ENCODE measurements at places on chromosomes 6 and 20. TPM values are rescaled to one million over a fixed set of nuclear protein-coding genes. Genes with fewer than 3 reads are reported as not detected.
A peak's percentile ranks its signal among the peaks of the same experiment; 100 is the strongest.

The RAB44 gene
- total RNA-seq, result 0.77 TPM

The MBOAT1 gene
- total RNA-seq, result 25.9 TPM

The TMEM30A gene
- total RNA-seq, result 43.6 TPM

The SLC4A11 gene
- 0.37 TPM for total RNA-seq

The BANF2 gene
- total RNA-seq, result not detected

The RAB32 gene
- 2.1 TPM for total RNA-seq

DNA sequence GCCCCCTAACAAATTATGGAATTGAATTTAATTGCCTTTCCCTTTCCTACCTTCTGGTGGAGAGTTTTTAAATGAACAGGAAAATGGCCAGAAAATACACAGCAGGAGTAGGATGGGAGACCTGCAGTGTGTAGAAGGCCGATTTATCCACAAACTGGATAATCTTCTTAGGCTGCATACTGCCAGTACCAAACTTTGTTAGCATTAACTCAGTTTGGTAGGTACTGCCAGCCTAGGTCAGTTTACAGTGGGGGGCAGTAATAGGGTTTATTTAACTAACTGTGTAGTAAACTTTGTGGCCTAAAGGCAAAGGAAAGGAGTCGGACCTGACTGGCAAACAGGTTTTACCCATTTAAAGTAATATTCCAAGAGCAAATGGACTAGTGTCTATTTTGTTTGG, 4.6 kb downstream of the NCOA3 start:
- no peaks in the 10 kb centered on the region for H3K27me3 ChIP-seq
- peak overlapping the region; percentile 79 for H3K27ac ChIP-seq
- peaks cover 2% of the 10 kb centered on the region for H3K36me3 ChIP-seq
- H3K4me1 ChIP-seq, result peaks cover 44% of the 10 kb centered on the region

DNA sequence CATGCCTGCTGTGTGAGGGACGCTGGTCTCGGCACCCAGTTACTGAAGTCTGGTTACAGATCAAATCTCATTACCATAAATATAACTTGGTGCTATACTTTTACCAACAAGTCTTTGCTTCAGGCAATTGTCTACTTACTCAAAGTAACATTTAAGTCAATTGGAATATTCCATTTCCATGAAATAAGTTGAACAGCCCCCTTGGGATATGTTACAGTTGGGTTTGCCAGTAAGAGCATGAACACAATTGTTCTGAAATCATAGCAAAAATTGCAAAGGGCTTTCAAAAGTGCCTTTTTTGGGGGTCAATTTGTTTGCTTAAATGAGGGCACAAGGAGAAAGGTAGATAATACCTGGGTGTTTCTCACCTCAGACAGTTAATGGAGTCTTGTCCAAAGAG, 170.9 kb upstream of the EXOC2 start:
- no peak overlapping the region for H3K27ac ChIP-seq
- no peaks in the 10 kb centered on the region for H3K36me3 ChIP-seq
- no peak for DNase-seq
- peaks cover 4% of the 10 kb centered on the region for H3K4me1 ChIP-seq

GRCh38 chr6:7101290-7101689, 6.5 kb upstream of the RREB1 start:
- H3K36me3 ChIP-seq, result peaks cover 8% of the 10 kb centered on the region
- H3K27ac ChIP-seq, result no peak overlapping the region
- H3K4me3 ChIP-seq, result no peak overlapping the region

- H3K27me3 ChIP-seq, result no peaks in the 10 kb centered on the region
- DNase-seq, result no peak
- no peak overlapping the region for H3K4me3 ChIP-seq
- no peaks in the 10 kb centered on the region for H3K4me1 ChIP-seq
Measured at GRCh38 chr20:11920083-11920482, 2.4 kb downstream of the BTBD3 start.

GRCh38 chr6:147268254-147268653, 64.0 kb downstream of the STXBP5 start:
- H3K36me3 ChIP-seq, result peaks cover 16% of the 10 kb centered on the region
- H3K4me1 ChIP-seq, result peaks cover 4% of the 10 kb centered on the region
- no peak overlapping the region for H3K4me3 ChIP-seq
- DNase-seq, result no peak
- no peak overlapping the region for H3K27ac ChIP-seq

DNA sequence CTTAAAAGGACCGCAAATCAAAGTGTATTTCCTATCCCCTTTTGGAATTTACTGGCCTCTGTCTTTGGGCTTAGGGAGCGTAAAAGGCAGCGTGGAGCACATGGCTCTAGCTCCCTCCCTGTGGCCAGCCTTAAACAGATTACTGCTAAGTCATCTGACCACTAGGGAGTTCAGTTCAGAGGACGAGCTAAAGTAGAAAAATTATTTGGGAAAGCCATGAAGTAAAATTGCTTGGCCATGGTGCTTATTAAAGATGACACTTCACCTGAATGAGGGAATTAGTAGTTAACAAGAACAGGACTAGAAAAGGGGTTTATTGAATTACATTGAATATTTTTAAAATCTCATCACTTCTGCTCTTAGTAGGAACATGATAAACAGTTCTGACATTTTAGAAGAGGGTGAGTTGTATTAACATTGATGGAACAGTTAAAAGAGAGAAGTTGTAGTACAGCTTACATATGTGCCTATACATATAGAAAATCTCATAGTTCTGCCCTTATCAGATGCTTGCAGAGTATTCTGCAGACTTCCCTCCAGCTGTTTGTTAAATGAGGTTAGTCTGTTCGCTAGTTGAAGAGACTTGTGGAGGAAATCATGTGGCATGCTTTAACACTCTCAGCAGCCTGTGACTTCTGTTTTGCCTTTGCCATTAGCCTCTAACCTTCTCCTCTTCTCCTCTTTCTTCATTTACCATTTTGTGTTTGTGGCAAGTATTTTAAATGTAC, 31.2 kb upstream of the MAPK13 start:
- H3K27ac ChIP-seq, result peak overlapping the region; percentile 29
- H3K27me3 ChIP-seq, result no peaks in the 10 kb centered on the region
- peaks cover 3% of the 10 kb centered on the region for H3K36me3 ChIP-seq
- no peak for DNase-seq
- H3K4me3 ChIP-seq, result no peak overlapping the region

- H3K27ac ChIP-seq, result no peak overlapping the region
- H3K27me3 ChIP-seq, result no peaks in the 10 kb centered on the region
- DNase-seq, result no peak
- no peak overlapping the region for H3K4me3 ChIP-seq
- no peaks in the 10 kb centered on the region for H3K4me1 ChIP-seq
- peaks cover 2% of the 10 kb centered on the region for H3K36me3 ChIP-seq
Measured at GRCh38 chr6:87897013-87897412, 150.6 kb upstream of the SPACA1 start.

DNA sequence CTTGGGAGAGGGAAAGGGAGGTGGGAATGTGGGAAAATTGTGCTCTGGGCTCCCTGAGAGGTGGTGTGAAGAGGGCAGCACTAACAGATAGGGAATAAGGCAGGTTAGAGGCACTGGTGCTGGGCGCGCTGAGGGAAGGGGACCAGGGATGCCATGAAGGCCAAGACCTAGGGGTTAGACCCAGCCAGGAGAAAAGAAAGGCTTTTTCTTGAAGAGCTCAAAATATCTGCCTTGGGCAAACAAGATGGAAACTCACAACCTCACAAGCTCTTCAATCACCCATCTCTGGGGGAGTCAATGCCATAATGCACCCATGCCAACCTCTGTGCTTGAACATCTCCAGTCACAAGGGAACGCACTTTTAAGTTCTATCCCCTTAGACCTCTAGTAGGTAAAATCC, 363.6 kb upstream of the CHD6 start:
- H3K4me3 ChIP-seq, result no peak overlapping the region
- H3K27me3 ChIP-seq, result no peaks in the 10 kb centered on the region
- H3K36me3 ChIP-seq, result no peaks in the 10 kb centered on the region
- no peak overlapping the region for H3K27ac ChIP-seq
- DNase-seq, result no peak
